Fibroblast of upper back skin (primary cell): ENCODE measurements at places on chromosomes 4 and X.

GRCh38 chr4:5019274-5019673 lies at the start of gene CYTL1:
CYTL1 (minus strand) TSS chr4:5019458; CDS start chr4:5019445, 13 bp downstream.
- no peak for DNase-seq

DNA sequence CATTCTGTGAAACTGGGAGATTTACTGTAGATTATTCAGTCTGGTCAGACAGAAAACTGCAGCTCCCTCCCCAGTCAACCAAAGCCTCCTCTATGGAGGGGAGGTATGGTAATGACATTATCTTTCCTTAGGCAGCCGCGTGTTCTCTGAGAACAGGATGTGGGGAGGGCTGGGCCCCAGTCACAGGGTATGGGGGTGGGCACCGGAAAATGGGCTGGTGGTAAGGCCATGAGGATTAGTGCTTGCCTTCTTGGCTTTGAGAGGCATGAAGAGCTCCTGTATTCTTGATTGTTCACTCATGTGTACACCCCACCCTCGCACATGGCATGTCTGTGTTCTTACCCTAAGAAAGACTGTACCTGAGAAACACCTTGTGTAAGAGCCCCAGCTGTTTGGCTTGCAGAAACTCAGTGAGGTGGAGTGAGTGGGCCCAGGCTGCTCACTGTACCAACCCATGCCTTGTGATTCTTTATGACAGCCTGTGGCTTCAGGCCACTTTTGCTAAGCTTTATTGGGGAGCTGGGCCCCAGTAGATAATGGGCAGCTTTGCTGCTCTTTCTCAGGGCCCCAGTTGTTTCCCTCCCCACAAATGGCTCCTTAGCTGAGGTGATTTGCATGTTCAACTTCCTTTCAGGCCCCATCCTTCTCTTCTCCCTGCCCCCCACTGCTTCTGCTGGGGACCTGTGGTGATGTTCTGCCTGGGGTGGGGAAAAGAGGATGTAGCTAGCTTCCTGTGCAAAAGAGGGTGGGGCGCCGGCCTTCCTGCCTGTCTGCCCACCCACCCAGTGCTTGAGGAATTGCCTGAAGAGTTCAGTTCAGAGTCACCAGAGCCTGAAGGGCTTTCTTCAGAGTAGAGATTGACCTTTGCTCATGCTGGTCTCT lies 30.7 kb downstream of the MSN start:
- peak; percentile 39 for DNase-seq

GRCh38 chr4:53322696-53323095 lies 43.2 kb downstream of the SCFD2 start:
- peak; percentile 41 for DNase-seq

DNA sequence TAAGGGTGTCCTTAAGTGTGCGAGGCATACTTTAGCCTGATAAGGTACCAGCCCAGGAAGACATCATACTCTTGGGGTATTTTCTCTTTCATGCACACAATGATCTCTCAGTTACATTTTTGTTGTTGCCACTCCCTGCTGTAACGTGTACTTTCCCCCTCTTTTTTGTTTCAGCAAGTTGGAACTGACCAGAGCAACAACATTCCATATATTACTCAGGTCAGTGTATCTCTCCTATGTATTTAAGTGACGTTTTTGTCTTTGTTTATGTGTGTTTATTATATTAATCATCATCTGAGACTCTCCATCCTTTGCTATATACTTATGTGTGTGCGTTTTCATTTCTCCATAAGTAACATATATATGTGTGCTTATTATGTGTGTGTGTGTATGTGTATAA lies 71.3 kb upstream of the VBP1 start:
- DNase-seq = no peak

- peak; percentile 36 for DNase-seq
Observed at GRCh38 chr4:105061136-105061696, 85.5 kb upstream of the TET2 start.

GRCh38 chr4:128379860-128380259 lies 92.2 kb upstream of the PGRMC2 start:
- peak; percentile 50 for DNase-seq

GRCh38 chr4:152523731-152524130 lies 12.2 kb downstream of the FBXW7 start:
- no peak for DNase-seq

DNA sequence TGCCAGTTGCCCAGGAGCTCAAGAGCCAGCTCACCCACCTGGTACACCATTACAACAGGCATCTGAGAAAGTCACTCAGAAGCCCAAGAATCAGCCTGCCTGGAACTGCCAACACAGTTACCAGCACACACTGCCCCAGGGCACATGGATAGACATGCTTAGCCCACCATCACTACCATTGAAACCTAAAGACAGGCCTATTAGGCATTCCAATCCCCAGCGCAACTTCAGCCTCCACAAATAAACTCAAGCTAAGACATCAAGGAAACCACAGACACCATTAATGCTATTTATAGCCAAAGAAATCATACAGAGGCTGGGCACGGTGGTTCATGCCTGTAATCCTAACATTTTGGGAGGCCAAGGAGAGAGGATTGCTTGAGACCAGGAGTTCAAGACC lies 42.3 kb downstream of the ATRX start:
- peak; percentile 8 for DNase-seq

DNA sequence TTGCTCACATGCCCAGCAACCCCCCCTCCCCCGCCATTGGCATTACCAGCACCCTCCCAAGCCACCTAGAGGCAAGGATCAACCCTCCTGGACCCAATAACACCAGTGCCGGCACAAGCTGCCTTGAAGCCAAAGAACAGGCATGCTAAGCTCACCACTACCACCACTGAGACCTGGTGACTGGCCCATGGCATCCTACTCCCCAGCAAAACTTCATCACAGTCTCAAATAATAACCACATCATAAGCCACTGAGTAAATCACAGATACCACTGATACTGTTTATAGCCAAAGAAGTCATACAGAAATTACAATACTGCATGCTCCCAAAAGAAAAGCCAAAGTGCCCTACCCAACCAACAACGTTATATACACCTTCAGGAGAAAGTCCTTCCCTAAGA lies 73.6 kb upstream of the RPL34 start:
- DNase-seq = no peak

DNA sequence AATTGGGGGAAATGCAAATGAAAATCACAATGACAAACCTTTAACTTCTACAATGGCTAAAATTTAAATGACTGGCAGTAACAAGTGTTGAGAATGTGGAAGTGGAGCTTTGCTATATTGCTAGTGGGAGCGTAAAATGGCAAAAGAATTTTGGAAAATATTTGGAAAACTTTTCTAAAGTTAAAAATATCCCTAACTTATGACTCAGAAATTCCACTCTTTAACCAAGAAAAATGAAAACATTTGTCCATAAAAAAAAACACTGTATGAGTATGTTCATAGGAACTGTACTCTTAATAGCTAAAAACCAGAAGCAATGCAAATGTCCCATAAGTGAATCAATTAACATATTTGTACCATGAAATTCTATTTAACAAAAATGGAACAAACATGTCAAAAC lies 3.6 kb downstream of the TBCK start:
- DNase-seq = peak; percentile 82

GRCh38 chr4:151673908-151674520 lies 86.8 kb downstream of the GATB start:
- DNase-seq = no peak

- DNase-seq = peak; percentile 71
Observed at GRCh38 chr4:41418444-41418843, 119.5 kb upstream of the LIMCH1 start.

- DNase-seq = peak; percentile 31
Observed at GRCh38 chrX:133493366-133493765, 78.1 kb upstream of the GPC4 start.

DNA sequence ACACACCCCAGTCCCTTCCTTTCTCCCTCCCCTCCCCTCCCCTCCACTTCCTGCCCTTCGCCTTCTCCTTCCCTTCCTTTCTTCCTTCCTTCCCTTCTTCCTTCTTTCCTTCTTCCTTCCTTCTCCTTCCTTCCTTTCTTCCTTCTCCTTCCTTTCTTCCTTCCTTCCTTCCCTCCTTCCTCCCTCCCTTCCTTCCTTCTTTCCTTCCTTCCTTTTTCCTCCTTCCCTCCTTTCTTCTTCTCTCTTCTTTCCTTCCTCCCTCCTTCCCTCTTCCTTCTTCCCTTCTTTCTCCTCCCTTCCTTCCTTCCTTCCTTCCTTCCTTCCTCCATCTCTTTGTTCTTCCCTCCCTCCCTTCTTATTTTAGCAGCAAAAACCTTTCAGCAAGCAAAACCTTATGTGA lies 162.1 kb downstream of the EFNB1 start:
- no peak for DNase-seq

- DNase-seq = no peak
Observed at GRCh38 chrX:133637765-133638164, 222.5 kb upstream of the GPC4 start.

- DNase-seq = peak; percentile 47
Observed at GRCh38 chr4:159505266-159505975, 402.5 kb downstream of the RAPGEF2 start.

DNA sequence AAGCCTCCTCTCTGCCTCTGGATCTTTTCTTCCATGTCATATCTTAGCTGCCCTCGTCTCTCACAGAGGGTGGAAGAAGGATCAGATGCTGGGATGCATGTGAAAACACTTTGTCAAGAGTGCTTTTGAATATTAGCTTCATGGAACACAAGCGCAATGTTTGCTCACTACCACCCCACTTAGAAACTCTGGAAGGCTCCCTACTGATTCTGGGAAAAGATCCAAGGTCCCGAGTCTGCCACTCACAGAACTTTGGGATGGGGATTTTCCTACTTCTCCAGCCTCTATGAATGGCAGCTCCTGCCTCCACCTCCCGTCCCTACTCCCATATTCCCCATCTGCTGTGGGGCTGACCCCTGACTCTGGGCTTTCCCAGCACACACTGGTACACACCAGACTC lies 40.2 kb upstream of the CRMP1 start:
- DNase-seq = no peak

DNA sequence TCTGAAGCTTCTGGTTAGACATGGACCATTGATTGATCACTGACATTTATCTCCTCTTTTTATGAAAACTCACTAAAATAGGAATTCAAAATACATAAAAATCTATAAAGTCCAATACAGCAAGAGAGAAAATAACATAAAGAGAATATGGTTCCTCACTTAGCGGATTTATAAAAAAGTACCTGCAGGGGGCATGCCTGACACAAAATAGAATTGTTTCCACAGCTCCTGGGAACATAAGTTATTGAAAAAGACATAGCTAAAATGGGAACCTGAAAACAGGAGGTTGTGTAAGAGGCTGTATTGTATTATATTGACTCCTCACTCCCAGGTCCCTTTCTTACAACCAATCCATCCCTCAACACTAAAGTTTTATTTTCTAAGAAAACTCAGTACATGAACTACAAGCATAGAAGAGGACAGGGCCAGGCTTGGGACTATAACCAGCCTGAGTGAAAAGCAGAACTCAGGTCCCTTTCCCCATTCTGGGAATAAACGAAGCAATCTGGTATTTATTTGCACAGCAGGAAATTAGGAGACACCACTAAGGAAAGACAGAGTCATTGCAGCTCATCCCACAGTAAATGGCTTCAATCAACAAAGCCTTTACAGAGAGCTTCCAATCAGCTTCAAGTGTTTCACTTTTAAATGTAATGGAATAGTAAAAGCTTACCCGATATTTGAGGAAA lies 121.1 kb upstream of the NDST4 start:
- DNase-seq = peak; percentile 1
